ENCODE measurements at places on chromosomes 5 and 9. TPM values are rescaled to one million over a fixed set of nuclear protein-coding genes. Genes with fewer than 3 reads are reported as not detected.

The SLC6A3 gene
- 0.90 TPM for total RNA-seq

- no peak for DNase-seq
These were observed 273.2 kb downstream of the SYK start for GRCh38 chr9:91074866-91075265.

GRCh38 chr9:69671311-69671878 lies 776 bp downstream of the APBA1 start:
- DNase-seq: peak; percentile 24

GRCh38 chr5:135265497-135266302 lies 133.3 kb downstream of the MACROH2A1 start:
- no peak for DNase-seq

The CBY3 gene
- not detected for total RNA-seq

- no peak for DNase-seq
These were observed 60.2 kb downstream of the SMIM23 start for GRCh38 chr5:171845857-171846256.

GRCh38 chr9:98793031-98793430 lies 3.3 kb downstream of the ANKS6 start:
- no peak for DNase-seq

DNA sequence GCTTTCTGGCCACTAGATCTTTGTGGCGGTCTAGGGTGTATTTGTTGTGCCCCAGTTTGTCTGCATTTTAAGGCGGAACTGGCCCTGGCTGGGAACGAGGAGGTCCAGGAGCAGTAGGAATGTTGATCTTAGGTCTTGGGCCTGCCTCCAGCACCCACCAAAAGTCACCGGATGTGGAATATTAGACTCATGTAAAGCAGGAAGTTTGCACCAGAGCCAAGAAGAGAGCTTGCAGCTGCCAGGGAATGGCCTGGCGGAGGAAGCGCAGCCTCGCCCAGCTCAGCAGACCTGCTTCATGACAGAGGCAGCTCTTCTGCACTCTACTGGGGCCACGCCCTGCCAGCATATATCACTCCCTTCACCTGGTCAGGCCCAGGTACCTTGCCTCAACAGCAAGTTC lies 3.3 kb downstream of the GPX3 start:
- DNase-seq: peak; percentile 79

DNA sequence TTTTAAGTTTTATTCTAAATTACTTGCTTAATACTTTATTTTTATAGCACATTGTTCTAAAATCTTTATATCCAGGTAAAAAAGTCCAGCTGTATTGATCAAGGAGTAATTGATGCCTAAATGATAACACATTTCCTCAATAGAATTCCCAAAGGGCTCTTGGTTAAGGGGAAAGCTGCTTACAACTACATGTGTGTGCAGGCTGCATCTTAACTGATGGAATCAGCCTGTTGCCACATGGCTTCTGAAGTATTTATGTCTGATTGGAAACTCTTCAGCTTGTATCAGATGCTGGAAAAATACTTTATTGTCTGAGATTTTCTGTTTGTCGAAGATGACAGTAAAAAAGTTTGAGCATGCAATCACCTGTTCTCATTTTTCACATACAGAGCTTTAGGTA lies 182.6 kb downstream of the FBXL7 start:
- no peak for DNase-seq

DNA sequence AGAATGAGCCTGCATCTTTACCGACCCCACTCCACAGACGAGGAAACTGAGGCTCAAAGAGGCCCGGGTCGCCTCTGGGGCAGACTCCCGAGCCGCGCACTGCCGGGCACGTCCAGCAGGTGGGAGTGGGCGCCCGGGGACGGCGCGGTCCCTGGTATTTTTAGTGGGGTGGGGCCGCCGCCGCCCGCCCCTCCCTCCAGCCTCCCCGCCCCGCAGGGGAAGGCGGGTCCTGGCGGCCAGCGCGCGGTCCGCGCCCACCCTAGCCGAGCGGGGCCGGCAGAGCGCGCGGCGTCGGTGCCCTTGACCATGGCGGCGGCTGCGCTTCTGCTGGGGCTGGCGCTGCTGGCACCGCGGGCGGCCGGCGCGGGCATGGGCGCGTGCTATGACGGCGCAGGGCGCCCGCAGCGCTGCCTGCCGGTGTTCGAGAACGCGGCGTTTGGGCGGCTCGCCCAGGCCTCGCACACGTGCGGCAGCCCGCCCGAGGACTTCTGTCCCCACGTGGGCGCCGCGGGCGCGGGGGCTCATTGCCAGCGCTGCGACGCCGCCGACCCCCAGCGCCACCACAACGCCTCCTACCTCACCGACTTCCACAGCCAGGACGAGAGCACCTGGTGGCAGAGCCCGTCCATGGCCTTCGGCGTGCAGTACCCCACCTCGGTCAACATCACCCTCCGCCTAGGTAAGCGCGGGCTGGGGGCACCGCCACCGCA lies at the start of gene LAMC3:
Gene LAMC3, plus strand, starts transcription at position 266 of the 710 bp plus-strand sequence. Its CDS starts 41 bp downstream, at position 307.
- DNase-seq: no peak

GRCh38 chr9:99368341-99369326 lies 146.6 kb downstream of the SEC61B start:
- DNase-seq: no peak

The SIGMAR1 gene
- total RNA-seq: 115 TPM

GRCh38 chr5:15798006-15798405 lies 298.0 kb downstream of the FBXL7 start:
- DNase-seq: no peak

The FBP1 gene
- 6.9 TPM for total RNA-seq

- no peak for DNase-seq
These were observed 54.1 kb downstream of the GDA start for GRCh38 chr9:72203205-72203803.

DNA sequence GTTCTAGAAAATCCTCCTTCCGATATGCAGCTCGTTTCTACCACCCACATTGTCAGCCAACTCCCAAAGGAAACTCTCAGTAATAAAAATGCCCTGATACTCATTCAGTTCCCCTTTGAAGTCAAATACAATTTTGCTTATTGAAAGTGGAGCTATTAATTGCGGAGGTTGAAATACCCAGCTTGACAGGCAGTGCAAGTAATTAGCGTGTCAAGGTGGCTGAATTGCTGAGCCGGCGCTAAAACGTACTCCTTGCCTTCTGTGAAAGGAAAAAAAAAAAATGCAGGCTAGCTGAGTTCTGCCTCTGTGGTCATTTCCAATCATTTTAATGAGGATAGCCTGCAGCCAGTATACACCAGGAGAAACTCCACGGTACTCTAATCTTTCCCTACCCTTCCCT lies 165.5 kb downstream of the RORB start:
- no peak for DNase-seq

GRCh38 chr9:71826279-71826678 lies 58.0 kb upstream of the CEMIP2 start:
- DNase-seq: no peak

The BARHL1 gene
- not detected for total RNA-seq

- DNase-seq: no peak
These were observed 176.6 kb upstream of the FREM1 start for GRCh38 chr9:15086778-15087324.

The C5orf47 gene
- total RNA-seq: not detected

The TYRP1 gene
- total RNA-seq: not detected

DNA sequence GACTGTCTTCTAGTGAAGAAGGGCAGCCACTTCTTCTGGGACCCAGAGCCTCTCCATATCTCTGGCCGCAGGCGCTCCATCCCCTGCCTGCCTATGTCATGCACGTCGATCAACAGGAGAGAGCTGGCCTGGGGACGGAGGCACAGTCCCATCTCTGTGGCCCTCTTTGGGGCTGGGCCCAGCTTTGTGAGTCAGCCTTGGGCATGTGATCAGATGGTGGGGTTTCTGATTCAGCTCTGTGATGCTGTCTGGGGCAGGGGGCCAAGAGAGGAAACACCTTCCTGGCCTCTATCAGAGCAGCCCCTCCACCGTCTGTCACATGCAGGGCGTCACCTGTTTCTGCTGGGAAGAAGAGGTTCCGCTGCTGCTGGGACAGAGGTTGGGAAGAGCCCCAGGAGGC lies 72.6 kb downstream of the MVB12B start:
- DNase-seq: no peak

The ZNF608 gene
- 20.8 TPM for total RNA-seq

The ANKRD20A1 gene
- 9.6 TPM for total RNA-seq

DNA sequence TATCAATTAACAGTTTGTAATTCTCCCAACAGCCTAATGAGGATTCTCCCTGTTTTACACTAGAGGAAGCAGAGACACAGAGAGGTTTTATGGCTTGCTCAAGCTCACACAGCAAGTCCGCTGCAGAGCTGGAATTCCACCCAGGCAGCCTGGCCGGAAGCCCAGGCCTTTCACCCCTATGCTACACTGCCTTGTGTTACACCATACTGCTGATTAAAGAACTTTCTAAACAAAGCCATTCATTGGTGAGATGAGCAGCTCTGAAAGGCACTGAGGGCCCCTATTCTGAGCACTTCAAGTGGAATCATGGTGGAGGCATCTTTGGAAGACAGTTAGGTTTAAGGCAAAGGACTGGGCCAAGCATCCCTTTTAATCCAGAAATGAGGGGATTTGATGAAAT lies 14.7 kb upstream of the LARP1 start:
- DNase-seq: no peak

- DNase-seq: no peak
These were observed 17.4 kb downstream of the SLC12A2 start for GRCh38 chr5:128100860-128101557.

The PRPF4 gene
- total RNA-seq: 9.2 TPM

The CRHBP gene
- 2.1 TPM for total RNA-seq

GRCh38 chr9:72150127-72150526 lies 887 bp downstream of the GDA start:
- no peak for DNase-seq

- no peak for DNase-seq
These were observed 38.9 kb upstream of the STX17 start for GRCh38 chr9:99867536-99867935.

- no peak for DNase-seq
These were observed 251.4 kb upstream of the GAS1 start for GRCh38 chr9:87198716-87199115.

- DNase-seq: no peak
These were observed 8.2 kb upstream of the PHF2 start for GRCh38 chr9:93568169-93568568.

The DBH gene
- total RNA-seq: 0.22 TPM

DNA sequence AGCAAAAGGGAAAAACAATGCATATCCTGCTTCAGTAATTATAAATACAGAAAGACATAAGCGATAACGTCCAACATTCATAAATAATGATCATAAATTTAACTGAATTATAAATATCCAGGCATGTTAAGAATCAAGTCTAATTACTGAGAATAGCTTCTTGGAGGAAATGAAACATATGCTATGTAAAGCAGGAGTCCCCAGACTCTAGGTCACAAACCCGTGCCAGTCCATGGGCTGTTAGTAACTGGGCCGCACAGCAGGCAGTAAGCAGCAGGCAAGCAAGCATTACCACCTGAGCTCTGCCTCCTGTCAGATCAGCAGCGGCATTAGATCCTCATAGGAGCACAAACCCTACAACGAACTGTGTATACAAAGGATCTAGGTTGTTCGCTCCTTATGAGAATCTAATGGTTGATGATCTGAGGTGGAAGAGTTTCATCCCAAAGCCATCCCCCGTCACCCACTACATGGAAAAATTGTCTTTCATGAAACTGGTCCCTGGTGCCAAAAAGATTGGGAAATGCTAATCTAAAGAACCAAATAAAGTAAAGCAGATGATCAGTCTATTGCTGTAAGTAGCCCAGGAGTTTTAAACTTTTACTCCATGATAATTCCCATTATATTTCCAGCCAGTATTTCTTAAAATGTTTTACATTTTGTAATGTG lies 50.4 kb downstream of the CERT1 start:
- no peak for DNase-seq

The NIPAL4 gene
- total RNA-seq: 0.84 TPM

The TMEM8B gene
- total RNA-seq: 14.6 TPM

DNA sequence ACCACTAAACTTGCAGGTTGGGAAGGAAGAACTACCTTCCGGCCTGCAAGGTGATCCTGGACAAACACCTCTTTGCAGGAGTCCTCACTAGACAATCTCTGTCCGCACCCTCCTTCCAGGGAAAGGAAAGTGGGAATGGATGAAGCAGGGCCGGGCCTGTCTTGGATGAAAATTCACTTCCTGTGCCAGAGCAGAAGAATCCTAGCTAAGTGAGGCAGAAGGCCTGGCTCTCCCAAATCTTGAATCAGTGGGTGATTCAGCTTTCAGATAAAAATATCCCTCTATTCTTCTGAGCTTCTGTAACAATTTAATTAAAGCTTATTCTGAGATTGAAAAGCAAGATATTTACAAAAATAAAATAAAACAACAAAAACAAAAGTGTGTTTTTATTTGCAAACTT lies 281.9 kb upstream of the TLE4 start:
- DNase-seq: no peak

The LCN15 gene
- total RNA-seq: not detected

GRCh38 chr5:151223447-151224264 lies at the start of gene CCDC69:
CCDC69 (minus strand) TSS chr5:151224092; CDS start chr5:151223970, 122 bp downstream.
- DNase-seq: peak; percentile 57

The PCDHGA1 gene
- 0.90 TPM for total RNA-seq

DNA sequence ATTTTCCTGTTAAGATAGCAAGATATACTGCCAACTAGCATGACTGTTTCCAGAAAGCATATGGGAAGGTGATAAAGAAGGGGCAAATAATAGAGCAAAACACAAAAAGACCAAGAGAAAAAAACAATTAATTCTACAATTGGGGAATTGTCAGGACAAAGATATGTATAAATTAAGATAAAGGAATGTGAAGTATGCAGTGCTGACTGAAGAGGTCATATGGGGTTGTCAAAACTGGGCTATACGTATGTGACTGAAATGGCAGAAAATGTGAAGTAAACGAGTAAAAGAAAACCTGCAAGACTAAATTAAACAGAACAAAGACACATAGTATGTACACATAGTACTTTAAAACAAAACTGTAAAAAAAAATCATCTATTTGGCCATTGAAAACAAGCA lies 222.3 kb downstream of the ARL15 start:
- no peak for DNase-seq

DNA sequence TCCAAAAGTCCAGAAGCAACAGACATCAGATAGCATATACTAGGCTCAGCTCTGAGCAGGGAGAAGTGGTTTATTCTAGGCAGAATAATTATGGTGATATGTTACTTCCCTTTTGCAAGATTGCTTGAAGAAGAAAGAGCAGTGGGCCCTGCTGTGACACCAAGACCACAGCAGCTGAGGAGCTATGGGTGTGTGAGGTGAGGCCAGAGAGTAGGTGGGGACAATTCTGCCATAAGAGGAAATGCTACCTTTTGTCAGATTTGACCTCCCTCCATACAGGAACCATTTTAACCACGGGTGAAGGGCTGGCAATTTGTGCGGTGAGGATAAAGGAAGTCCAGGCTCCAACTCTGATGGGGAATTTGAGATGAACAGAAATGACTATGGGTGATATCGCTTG lies 51.3 kb downstream of the TNFSF15 start:
- no peak for DNase-seq
